Lung (tissue), 17 donors: ENCODE measurements at places on chromosomes 6 and 20.

GRCh38 chr6:7976485-7977056 is 66.0 kb upstream of the TXNDC5 start:
- DNase-seq: no peak

GRCh38 chr20:15986690-15987089 is 586.6 kb downstream of the KIF16B start:
- no peak for DNase-seq

DNA sequence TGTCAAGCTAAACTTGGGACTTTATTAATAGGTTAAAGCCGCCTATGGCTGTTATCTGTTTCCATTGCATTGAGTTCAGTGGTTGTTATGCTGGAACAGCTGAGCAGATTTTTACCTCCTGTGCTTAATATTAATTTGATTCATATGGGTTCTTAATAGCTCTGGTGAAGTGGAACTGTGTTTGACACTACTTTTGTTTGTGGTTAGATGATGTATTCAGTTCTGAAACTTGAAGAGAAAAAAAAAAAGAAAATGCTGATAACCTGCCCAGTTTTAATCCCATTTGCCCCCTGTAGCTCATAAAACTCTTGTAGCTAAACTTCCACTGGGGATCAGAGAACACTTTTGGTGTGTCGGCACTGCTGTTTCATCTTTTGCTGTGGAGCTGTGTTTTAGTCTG is 117.8 kb downstream of the ZDHHC14 start:
- DNase-seq: no peak

DNA sequence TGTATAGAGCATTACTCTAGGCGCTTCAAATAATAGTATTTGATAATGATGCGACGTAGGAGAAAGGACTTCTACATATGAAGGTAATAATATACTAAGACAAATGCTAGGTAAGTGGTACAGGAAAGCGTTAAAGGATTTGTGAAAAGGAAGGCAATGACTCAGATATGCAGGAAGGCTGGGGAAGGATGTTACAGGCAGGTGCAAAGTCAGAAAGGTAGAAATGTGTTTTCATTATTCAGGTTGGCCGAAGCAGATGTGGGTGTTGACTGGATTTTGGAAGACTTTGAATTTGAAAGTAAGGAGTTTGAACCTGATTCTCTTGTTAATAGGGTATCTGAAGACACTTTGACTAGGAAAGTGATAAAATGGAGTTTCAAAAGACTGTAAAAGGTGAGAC is 51.0 kb downstream of the STK4 start:
- no peak for DNase-seq

GRCh38 chr20:10307359-10307735 is 88.7 kb downstream of the SNAP25 start:
- no peak for DNase-seq

DNA sequence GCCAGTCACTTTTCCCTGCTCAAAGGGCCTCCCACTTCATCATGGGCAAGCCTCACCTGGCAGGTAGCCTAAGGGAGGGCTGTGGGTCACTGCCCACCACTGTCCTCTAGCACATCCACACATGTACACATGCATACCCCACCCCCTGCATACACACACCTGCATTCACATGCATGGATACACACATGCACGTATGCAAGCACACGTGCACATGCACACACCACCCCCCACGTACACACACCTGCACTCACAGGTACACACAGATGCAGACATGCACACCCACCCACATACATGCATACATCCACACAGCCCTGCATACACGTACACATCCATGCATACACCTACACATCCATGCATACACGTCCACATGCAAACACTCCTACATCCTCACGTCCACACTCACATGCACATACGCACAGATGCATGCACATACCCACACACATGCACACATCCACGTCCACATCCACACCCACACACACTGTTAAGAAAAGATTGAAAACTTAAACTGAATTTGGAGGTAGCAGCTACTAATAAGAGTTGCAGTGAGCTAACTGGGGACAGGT is 14.0 kb upstream of the EXOC2 start:
- no peak for DNase-seq
